ENCODE measurements at places on chromosomes 6 and 20.

DNA sequence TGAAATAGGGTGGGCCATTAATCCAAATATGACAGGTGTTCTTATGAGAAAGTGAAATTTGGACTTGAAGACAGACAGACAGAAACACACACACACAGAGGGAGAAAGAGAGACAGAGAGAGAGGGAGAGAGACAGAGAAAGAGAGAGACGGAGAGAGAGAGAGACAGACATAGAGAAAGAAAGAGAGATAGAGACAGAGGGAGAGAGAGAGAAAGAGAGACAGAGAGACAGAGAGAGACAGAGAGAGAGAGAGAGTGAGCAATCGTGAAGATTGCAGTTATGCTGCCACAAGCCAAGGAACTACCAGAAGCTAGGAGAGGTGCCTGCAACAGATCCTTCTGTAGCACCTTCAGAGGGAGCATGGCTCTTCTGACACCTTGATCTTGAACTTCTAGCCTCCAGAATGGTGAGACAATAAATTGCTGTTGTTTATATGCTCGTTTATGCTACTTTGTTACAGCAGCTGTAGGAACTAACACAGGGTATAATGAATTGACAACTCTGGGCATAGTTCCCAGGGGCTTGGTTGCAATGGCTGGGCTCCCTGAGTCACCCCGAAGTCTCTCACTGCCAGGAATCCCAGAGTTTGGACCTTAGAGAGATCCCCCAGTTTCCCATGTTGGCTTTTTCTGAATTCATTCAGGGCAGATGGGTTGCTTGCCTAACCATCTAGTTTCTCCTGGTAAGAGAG lies 44.7 kb upstream of the ECI2 start:
- DNase-seq, result no peak

GRCh38 chr20:57545927-57546662 lies 14.8 kb upstream of the PCK1 start:
- peak; percentile 6 for DNase-seq

GRCh38 chr6:35728683-35729678 lies 7.9 kb upstream of the ARMC12 start:
- DNase-seq, result peak; percentile 66

GRCh38 chr6:73867411-73867810 lies 171.4 kb downstream of the CD109 start:
- no peak for DNase-seq

- DNase-seq, result no peak
These were observed 6.1 kb downstream of the PTGIS start for GRCh38 chr20:49561806-49562205.

Measured in mammary epithelial cell (primary cell).